ENCODE measurements at places on chromosomes 2 and 18. TPM values are rescaled to one million over a fixed set of nuclear protein-coding genes. Genes with fewer than 3 reads are reported as not detected.

ALPP gene
- total RNA-seq: not detected

DNA sequence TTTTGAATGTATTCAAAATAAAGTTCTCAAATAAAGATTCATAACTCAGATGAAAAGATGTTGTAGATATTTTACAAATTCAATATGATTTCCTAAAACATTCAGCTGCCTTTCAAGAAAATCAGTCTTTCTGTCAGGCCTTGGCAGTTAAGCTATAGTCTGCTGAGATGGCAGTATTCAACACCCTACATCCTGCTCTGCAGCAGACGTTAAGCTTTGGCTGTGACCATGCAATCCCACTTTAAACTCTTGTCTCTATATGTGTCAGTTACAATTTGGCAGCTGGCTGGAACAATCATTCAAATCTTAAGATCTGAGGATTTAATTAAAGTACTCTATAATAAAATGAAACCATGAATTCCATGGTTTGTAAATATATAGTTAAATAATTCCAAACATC, 567.3 kb upstream of the ZNF804A start:
- DNase-seq: no peak

DNA sequence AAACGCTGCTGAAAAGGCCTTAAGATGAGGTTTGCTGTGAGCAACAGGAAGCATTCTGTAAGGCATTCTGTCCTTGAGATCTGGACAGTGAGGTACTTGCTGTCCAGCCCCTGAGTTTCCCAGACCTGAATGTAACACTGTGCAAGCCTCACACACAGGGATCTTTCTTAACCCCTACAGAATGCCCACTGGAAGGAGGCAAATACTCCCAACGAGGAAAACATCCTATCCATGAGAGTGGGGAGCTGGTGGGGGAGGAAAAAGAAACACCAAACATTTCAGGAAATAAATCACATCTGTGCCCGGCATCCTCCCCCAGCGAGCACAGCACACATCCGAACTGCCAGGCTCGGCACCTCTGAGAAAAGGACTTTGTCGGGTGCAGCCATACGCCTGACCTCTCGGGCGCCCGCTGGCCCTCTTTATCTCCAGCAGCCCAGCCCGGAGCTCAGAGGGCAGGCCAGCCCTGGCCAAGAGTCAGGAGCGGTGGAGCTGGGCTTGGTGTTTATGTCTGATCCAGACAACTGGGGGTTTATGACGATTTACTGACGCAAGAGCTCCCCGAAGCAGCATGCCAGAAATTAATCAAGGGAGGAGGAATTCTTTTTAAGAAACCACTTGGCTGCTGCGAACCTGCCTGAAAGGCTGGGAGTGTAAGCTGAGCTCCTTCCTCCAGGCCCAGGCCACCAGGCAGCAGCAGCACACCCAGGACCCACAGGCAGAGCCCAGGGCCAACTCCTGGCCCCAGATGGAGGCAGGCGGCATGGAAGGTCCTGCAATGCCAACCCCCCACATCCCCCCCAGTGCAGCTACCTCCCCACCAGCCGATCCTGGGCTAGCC, 72.2 kb downstream of the HDAC4 start:
- no peak for DNase-seq

- DNase-seq: no peak
Measured at GRCh38 chr18:37527395-37527794, 38.2 kb downstream of the CELF4 start.

GRCh38 chr18:38115201-38115600, 549.6 kb upstream of the CELF4 start:
- no peak for DNase-seq
